ENCODE measurements at places on chromosomes 2 and 18.

GRCh38 chr2:2810504-2810903 is 479.4 kb upstream of the MYT1L start:
- DNase-seq: no peak

GRCh38 chr2:29066271-29066860 is 8.0 kb downstream of the PCARE start:
- DNase-seq: peak; percentile 67

DNA sequence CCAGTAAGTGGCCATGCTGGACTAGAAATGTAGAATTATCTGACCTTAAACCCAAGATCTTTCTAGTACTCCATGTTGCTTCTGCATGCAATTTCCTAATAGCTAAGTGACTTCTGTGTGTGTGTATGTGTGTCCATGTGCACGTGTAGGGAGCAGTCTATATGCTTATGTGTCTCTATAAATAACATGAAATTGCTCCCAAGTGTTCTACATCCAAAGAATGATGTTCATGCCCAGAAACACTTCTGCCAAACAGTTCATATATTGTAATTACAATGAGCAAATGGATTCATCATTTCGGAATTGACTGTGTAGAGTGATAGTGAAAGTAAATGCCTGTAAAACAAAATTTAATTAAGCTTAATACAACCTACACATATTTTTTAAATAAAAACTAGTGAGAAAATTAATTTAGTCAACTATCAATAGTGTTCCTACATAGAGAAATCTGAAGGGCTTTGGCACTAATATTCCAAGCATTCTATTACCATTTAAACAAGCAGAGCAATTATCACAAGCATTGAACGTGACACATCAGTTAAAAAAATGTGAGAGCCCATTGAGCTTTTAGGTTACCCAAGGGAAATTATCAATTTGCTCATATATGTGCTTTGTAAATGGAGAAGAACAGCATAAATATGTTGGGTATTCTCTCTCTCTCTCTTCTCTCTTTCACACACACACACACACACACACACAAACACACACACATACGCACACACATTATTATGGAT is 1067.4 kb downstream of the CNTNAP5 start:
- no peak for DNase-seq

DNA sequence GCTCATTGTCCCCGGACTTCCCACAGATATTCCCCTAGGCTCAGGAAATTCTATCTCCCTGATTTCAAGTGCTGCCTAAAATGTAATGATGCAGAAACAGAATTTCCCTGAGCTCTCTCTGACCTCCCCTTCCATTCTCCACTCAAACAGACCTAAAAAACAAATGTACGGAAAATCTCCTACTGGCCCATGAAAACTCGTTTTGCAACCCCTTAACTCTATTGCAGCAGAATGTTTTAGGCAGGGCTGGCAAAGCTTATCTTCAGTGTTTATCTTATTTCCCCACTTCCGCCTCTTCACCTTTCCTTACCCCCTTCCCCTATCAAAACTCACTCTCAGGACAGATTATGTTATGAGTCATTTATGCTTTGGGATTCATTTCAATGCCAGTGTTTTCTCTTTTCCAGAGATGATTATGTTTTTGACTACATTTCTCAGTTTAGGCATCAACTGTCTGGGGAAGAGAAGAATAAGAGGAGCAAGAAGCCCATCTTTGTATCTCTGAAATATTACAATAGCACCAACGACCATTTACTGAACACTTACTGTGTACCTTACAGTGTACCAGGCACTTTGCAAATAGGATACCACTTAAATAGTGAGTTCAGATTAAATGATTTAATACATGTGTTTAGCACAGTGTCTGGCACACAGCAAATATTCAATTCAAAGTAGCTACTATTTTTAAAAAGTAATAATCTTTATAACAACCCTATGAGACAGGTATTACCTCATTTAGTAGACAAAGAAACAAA is 53.9 kb upstream of the STPG4 start:
- DNase-seq: peak; percentile 66

GRCh38 chr2:134420259-134420658 is 166.4 kb downstream of the MGAT5 start:
- DNase-seq: no peak

DNA sequence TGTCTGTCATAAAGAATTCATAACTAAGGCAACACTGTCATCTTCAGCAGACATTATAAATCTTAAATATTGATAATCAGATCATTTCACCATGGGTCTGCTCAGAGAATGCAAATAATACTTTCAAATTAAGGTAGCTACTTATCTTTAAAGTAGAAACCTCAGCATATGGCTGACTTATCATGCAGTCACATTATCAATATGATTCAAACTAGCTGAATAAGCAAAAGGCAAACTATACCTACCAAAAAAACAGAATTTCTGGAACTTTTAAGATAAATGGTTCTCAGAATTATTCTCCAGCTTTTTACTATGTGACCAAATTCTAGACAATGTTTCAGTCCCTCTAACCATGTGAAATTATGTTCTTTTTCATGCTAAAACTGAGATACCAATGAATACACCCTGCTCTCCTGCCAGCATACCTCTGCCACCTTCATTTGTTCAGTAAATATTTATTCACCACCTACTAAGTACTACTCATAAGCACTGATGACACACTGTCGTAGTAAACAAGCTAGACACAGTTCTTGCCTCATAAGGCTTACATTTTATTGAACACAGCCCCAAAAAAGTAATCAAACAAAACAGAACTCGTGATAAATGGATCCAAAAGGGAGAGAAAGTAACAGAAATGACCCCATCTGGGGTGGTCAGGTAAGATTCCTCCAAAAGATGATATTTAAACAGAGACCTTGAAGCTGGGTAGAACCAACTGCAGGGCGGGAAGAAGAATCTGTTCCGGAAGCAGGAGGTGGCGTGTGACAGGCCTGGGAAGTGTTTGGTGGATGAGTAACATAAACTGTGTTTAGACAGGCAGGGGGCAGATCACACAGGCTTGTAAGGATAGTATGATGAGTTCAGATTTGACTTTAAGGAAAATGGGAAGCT is 17.7 kb downstream of the SPIRE1 start:
- peak; percentile 69 for DNase-seq

Data from cardiac fibroblast (primary cell).